ENCODE measurements at places on chromosomes 1 and 21.

GRCh38 chr1:165539306-165539705 lies 4.5 kb upstream of the LRRC52 start:
- DNase-seq, result no peak

DNA sequence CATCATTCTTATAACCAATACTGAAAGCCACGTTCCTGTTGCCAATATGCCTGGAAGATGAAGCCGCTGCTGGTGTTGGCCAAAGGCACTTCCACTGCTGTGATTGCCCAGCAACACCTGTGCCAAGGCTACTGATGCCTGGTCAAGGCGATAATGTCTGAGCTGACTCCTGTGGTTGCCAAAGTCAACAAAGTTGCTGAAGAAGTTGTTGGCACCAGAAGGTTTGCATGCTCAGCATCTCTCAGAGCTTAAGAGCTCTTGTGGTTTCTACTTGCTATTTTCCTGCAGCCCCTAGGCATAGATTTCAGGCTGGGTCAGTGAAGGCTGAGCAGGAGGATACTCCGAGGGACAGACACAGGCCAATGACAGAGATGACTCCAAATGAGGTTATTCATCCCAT lies 63.4 kb upstream of the RAB3GAP2 start:
- DNase-seq, result no peak

DNA sequence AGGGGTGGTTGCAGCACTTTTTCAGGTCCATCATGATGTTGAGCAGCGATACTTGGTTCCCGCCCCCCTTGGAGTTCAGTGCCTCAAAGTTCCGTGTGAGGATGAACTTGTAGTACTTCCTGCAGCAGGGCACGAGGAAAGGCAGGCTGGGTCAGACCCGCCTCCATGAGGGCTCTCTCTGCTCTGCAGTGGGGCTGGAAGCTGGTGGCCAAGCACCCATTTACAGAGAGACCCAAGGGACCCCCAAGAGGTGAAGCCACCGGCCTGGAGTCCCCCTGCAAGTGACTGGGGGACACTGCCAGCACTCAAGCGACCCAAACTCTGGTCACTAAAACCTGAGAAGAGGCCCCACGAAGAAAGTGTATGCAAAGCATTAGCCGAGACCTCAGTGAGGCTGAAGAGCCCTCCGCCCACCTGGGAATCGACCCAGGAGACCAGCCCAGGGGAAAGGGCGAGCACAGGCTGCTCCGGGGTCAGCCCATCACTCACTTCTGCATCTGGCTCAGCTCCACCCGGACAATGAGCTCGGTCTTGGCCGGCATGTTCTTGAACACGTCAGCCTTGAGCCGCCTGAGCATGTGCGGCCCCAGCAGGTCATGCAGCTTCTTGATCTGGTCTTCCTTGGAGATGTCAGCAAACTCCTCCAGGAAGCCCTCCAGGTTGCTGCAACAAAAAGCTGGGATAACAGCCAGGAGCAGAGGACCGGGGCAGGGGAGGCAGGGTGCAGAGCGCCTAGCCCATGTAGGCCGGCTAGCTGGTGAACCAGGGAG lies 45.2 kb downstream of the CHD5 start:
- no peak for DNase-seq

- DNase-seq, result no peak
These were observed 54.2 kb downstream of the IFI44 start for GRCh38 chr1:78703806-78704205.

DNA sequence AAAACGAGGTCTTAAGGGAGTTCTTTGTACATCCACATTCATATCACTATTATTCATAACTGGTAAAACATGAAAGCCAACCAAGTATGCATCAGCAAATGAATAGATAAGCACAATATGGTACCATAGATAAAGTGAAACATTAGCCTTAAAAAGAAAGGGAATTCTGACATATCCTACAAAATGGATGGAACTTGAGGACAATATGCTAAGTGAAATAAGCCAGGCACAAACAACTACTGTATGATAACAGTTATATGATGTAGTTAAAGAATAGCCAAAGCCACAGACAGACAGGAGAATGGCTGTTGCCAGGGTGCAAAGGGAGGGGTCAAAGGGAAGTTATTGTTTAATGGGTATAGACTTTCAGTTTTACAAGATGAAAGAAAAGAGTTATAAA lies 148.9 kb downstream of the EIF4G3 start:
- no peak for DNase-seq

DNA sequence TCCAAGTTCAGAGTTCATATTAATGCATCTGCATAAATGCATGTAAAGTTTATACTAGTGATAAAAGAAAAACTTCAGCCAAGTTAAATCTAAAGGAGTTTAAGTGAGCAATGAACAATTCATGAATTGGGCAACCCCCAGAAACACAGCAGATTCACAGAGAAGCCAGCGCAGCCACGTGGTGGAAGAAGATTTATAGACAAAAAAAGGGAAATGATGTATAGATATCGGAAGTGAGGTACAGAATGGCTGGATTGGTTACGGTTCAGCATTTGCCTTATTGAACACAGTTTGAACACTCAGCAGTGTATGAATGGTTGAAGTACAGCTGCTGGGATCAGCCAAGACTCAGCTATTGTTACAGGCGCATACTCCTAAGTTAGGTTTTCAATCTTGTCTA lies 5.7 kb downstream of the AK5 start:
- no peak for DNase-seq

DNA sequence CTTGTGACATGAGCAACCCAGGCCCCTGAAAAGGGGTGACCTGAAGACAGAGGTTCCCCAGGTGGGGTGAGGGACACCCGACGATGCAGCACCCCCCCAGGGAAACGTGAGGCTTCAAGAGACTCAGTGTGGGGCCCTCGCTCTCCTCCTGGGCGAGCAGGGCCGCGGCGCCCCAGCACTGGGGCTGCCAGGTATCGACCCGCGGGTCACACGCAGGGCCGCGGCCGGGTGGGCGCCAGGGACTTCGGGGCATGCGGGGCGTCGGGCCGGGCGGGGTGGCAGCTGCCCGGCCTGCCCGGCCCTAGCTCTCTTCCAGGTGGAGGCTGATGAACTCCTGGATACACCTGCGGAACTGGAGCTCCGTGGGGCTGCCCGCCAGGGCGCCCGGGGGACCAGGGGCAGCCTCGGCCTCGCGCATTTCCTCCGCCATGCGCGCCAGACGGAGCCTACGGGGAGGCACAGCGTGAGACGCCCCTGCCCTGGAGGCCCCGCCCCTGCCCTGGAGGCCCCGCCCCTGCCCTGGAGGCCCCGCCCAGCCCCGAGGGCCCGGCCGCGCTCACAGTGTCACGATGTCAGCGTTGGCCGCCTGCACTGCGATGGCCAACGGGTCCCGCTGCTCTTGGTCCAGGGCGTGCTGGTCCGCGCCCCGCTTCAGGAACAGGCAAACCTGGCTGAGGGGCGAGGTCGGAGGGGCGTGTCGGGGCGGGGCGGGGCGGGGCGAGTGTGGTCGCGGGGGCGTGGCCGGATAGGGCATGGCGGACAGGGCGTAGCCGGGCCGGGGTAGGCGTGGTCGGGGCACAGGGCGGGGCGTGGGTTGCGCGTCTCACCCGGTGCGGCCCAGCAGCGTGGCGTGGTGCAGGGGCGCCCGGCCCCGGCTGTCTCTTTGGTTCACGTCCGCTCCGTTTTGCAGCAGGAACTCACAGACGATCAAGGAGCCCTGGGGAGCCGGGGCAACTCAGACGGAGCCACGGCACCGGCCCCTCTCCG lies 13.3 kb downstream of the SCNN1D start:
- no peak for DNase-seq

DNA sequence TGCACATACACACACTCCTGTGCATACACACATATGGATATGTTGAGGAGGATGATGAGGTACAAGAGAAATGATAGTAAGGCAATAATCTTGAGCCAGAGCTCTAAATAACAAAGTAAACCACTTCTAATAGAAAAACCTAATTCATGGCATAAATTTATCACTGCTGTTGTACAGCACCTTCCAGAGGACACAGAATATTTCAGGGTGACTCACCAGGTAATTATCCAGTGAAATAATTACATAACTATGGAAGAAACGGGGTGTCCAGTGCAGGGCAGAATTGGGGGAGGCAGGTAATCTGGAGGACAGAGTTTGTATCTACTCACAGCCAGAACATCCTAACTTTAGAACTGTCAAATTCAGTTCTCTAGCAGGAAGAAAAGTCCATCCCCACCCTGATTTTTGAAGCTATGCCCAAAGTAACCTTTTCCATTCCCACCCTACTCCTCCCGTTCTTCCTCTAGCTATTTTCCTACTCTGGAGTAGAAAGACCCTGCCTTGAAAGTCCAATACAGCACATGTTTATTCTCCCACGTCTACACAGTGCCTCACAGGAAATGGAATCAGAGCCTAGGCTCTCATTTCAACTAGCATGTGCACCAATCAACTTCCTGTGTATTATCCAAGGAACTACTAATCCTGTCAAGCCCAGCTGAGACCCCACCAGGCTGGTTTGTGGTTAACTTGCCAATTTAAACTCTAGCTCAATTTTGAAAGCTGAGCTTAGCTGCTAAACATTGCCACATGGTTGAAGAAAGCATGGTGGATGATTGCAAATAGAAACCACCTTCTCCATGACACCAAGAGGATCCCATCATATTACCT lies 96.6 kb downstream of the PTPN14 start:
- no peak for DNase-seq

DNA sequence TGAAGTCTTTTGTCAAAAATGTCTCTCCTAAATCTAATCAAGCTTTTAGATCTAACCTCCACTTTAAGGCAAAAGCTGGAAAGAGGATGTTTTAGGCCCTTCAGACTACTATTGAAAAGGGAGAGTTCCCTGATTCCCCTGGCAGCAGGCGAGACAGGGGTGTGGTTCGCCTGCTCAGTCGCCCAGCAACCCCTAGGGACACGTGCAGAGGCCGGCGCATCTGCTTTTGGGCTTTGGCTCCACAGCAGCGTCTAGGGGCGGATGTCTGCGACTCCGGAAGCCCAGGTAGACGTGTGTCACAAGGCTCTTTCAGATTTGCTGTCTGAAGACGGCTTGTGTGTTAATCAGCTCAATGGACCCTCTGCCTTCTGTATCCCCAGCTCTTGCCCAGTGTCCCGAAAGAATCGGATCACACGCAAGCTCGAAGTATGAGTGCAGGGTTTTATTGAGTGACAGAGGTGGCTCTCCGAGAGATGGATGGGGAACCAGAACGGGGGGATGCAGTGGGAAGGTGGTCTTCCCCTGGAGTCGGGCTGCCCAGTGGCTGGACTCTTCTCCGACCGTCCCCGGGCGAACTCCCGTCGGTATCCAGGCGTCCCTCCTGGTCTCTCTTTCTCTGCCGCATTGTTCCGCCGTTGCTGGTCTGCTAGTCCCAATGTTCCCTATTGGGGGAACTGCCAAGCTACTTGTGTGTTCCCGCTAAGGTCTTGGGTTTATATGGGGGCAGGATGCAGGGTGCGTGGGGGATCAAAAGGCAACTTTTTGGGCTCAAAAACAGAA lies 45.5 kb downstream of the OLFML2B start:
- no peak for DNase-seq

DNA sequence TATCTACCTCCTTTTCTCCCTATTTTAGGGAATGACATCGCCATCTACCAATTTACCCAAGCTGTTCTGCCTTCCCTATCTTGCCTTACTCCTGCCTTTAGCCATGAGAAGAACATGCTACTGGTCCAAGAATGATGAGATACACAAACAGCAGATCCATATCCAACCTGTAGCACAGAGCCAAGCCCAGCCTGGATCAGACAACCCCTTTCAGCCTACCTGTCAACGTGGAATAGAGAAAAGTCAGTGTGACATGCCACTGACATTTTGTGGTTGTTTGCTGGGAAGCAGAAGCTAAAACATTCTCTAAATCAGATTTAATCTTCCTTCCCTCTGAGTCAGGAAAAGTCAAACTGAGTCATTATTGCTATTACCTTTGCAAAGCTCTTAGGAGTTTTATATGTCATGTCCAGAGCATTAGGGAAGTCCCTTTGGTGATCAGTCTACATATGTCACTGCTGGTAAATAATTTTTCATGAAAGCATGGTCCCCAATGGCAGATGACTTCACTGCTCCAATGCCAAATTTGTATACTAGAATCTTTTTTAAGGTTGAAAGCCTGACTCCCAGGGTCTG lies 143.1 kb downstream of the TPR start:
- DNase-seq, result no peak

DNA sequence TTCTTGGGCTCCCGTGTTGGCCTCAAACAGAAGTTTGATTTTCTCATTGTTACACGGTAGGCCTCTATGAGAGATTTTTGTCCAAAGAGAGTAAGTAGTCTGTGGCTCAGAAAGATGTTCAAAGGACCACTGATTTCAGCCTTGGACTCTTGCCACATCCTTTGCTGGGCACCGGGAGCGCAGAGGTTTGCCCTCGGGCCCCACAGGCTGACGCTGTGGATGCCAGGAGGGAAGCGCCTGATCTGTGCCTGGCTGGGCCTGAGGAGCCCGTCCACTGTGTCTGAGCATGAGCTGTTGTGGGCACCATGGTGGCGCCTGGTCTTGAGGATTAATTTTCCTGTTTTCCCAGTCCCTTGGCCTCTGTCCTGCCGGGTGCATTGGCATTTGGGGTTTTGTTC lies 52.3 kb downstream of the PCNT start:
- no peak for DNase-seq

- peak; percentile 20 for DNase-seq
These were observed 540 bp downstream of the ARHGEF2 start for GRCh38 chr1:155977690-155978324.

DNA sequence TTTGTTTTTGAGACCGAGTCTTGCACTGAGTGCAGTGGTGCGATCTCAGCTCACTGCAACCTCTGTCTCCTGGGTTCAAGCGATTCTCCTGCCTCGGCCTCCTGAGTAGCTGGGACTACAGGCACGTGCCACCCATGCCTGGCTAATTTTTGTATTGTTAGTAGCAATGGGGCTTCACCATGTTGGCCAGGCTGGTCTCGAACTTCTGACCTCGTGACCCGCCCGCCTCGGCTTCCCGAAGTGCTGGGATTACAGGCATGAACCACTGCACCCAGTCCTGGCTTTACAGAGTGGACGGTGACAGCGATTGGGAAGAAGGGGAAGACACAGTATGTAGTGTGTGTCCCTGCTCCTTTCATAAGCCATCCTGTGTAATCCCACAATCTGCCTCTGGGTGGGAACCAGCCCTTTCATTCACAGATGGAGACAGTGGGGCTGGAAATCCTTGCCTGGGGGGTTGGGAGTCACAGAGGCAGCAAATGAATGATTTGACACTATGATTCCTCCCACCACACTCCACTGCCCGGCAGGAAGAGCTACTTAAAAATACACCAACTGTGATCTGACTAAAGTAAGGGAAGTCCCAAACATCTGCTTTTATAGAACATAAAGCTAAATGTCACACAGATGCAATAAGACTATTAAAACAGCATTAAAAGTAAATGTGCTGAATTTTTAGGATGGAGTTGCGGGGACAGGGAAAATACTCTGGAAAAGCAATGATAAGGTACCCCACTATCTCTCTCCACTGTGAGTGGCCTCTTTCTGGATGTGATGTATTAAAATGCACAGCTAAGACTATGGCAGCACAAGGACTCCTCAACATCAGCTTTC lies 4.5 kb downstream of the PARP1 start:
- no peak for DNase-seq

- no peak for DNase-seq
These were observed 92.1 kb downstream of the BACH1 start for GRCh38 chr21:29390778-29391177.
